ENCODE measurements at places on chromosomes 2 and 18. TPM values are rescaled to one million over a fixed set of nuclear protein-coding genes. Genes with fewer than 3 reads are reported as not detected.

DNA sequence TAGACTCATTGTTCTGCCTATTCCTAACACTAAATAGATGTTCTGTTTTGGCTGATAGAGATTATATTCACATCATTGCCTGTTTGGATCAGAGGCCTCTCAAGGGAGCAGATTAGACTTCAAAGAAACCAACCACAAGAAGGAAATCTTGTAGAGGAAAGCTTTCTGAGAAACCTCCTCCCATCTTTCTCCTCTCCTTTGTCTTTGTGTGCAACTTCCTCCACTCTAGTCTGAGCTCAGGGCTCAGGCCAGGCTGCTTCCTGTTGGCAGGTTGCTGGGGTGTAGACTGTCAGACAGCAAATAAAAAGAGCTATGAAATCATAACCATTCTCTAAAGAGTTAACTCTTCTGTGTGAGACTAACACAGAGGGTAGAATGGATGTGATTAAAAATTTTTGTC is 113.0 kb downstream of the TGFA start:
- DNase-seq: no peak

GRCh38 chr18:44778788-44779187 is 98.1 kb downstream of the SETBP1 start:
- no peak for DNase-seq

DNA sequence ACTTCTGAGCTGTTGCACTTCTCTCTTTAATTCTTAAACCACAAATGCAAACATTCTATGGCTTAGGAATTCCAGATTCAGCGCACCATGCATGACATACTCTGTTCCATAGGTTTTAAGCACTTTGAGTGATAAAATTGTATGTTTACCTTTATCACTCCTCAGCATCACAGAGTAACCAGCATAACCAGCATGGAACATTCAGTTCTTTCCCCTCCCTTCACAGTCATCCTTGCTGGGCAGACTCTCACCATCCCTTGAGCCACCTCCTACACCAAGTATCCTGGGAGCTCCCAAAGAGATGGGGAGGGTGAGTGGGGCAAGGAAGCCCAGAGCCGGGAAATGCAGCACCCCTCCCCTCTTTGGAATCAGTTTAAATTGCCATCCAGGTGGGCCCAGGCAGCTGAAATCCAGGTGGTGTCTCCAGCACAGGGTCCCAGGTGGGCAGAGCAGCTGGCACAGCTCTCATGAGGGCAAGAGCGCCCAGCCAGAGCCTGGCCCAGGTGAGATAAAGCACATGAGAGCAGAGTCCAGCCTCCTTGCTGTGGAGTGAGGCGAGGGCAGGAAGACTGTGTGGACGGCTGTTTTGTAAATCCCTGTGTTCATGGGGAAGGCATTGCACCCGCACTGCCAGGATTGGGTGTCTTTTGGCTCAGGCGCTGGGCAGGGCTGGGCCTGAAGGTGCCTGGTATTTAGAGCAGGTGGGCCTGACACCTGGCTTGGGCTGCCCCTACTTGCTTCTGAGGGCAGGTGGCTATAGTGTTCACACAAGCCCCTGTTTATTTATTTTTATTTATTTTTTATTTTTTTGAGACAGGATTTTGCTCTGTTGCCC is 36.8 kb downstream of the LAMA3 start:
- DNase-seq: no peak

DNA sequence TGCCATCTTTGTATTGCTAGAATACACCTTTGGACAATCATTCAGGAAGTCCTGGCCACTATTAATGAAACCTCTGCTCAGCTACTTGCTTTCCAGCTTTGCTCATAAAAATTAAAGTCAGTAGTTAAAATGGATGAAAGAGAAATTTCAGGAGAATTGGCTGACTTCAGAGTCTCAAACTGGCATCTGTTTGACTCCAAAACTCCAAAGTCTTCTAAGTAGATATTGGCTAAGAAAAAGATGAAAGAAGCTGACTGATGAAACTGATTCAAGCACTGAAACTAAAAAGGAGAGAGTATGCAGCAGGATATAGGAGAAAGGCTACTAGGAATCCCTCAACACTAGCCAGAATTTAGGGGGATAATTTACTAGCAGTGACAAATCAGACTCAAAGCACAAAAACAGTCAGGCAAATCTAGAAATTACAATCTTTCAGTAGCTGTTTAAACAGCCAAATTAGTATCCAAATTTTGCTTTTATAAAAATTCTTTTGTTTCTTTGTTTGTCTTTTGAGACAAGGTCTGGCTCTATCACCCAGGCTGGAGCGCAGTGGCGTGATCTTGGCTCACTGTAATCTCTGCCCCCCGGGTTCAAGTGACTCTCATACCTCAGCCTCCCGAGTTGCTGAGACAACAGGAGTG is 52.1 kb upstream of the DTNA start:
- no peak for DNase-seq

DNA sequence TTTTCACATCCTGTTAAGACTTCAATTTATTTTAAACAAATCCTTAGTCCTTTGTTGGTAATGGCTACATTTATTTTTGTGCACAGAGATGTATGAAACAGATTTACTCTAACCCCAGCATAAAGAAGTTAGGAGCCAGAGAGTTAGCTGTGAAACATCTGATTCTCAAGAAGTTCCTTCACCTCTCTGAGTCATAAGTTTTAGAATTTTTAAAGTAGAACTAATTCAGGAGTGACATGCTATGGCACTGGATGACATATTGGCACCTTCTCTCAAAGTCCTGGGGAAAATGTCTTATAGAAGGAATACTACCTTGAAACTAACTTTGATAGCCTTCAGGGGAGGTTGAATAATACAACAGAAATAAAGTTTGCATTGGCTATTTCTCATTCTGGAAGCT is 6.4 kb upstream of the DSG2 start:
- DNase-seq: no peak

DNA sequence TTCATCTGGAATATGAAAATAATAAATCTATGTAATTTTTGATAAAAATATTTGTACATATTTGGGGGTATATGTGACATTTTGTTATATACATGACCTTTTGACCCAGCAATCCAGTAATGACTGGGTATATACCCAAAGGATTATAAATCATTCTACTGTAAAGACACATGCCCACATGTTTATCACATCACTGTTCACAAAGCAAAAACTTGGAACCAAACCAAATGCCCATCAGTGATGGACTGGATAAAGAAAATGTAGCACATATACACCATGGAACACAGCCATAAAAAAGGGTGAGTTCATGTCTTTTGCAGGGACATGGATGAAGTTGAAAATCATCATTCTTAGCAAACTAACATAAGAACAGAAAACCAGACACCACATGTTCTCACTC is 472.1 kb upstream of the DDX18 start:
- DNase-seq: no peak

DNA sequence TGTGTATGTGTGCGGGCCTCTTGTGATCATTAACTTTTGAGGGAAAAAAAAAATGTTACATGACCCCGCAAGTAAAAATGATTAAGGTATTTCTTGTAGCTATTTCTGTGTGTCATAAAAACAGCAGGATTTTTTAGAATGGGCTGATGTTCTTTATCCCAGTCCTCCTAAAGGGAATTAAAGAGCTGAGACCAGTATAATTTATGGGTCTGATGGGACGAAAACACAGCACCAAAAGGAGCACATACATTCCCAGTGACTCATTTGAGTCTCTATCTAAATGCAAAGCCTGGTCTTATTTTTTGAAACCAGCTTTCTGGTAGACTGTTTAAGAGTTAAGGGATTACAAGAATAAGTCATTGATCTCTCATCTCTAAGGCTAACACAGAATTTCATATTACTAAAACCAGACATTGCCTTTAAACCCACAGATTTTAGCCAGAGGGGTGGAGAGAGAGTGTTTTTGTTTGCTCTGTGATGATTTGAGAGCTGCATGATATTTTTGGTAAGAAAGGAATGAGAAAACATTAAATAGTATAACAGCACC is 342.3 kb upstream of the EPHA4 start:
- DNase-seq: no peak

GRCh38 chr2:85064927-85065577 is 68.1 kb upstream of the TCF7L1 start:
- DNase-seq: no peak

GRCh38 chr2:8076448-8077342 is 605.2 kb upstream of the ID2 start:
- no peak for DNase-seq

DNA sequence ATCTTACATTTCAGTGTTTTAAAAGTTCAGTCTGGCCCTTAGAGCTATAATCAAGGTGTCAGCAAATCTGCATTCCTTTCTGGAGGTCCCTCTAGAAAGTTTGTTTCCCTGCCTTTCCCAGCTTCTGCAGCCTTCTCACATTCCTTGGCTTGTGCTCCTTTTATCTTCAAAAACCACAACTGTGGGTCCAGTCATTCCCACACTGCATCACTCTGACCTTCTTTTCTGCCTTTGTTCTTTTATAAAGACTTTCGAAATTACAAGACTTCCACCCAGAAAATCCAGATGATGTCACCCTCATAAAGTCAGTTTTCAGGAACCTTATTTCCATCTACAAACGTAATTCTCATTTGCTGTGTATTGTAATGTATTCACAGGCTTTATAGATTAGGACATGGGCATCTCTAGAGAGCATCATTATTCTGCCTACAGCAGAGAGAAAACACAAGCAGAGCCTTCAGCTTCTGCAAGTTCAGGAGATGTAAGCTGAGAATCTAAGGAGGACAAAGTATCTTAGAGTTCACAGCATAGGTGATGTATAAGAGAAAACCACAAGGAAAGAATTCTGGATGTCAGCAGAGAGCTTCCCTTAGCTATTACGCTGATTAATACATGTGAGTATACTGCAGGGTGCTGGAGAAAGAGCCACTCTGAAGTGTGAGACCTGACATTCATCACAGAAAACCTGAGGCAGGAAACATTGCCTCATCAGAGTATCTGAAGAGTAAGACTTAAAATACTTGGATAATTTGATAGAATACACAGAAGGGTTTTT is 1100.2 kb downstream of the CBLN2 start:
- peak; percentile 1 for DNase-seq

GRCh38 chr2:174138161-174138560 is 110.2 kb downstream of the OLA1 start:
- DNase-seq: peak; percentile 7

GRCh38 chr2:202034249-202035088 is 814 bp downstream of the FZD7 start:
- DNase-seq: peak; percentile 54

DNA sequence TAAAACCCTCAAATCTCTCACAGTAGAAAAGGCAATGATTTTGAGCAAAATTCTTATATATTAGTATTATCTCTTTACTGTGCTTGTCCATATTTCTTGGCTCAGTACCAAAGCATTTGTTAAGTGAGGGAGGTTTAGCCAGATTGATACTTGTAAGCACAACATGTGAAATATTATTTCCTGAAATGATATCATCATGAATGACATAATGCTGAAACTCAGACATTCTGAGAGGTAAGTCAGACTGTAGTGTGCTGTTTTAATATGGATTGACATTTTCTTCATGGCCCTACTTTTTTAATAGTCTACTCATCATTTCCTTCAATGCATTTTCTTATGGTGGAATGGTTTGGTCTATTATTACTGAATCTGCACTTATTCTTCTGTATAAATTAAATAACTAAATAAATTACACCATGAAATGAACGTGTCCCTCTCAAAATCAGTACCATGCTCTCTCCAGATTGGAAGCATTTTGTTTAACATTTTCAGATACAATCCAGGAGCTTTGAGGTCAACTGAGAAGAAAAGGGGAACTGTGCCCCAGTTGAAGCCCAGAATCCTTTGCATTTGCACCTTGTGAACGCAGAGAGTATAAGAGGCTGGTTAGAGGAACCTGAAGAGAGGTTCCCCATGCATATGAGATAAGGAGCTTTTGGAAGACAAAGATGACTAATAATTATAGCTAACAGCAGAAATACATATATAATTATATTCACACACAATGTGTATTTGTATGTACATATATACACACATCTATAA is 50.1 kb upstream of the CRACDL start:
- peak; percentile 53 for DNase-seq

GRCh38 chr18:64972545-64972944 is 778.3 kb upstream of the CDH7 start:
- DNase-seq: no peak

- no peak for DNase-seq
These were observed 27.4 kb downstream of the MPPE1 start for GRCh38 chr18:11880586-11881304.

GRCh38 chr2:235917506-235917905 is 250.7 kb downstream of the GBX2 start:
- no peak for DNase-seq

DNA sequence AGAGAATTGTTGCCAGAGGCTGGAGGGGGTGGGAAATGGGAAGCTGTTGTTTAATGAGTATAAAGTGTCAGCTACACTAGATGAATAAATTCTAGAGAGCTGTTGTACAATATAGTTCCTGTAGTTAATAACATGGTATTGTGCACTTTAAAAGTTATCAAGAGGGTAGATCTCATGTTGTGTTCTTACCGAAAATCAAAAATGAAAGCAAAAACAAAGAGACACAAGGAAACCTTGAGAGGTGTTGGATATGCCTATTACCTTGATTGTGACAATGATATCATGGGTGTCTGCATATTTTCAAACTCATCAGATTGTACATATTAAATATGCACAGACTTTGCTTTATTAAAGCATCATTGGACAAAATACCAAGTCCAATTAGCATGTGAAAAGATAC is 43.2 kb downstream of the SCG2 start:
- DNase-seq: no peak

DNA sequence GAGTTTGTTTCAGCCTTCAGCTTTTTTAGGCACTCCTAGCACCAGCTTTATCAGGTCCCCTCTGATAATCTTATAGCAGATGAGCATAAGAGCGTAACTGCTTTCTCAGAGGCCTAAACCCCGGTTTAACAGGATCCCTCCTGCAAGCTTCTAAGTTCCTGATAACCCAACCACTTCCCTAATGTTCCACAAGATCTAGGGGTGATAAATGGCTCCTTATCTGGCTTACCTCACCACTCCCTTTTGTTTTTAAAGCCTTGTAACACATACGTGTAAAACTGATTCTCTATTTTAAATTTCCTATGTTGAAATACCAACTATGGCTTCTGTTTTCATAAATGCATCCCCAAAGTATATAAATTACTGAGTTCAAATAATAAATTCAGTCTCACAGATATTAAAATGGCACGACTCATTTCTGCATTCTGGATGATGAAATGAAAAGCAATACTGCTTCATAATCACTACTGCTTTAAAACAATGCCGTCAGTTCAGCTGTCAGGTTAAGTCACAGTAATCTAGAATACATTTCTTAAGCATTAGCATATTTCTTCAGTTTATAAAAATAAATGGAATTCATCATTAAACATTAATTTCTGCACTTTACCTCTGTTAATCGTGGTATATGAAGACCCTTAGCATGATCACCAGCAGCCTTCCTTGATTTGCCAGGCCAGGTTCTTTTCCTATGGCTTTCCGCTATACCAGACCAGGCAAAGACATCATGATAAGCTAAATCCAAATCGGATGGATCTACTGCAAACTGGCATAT is 126.3 kb downstream of the C2orf74 start:
- DNase-seq: no peak

- no peak for DNase-seq
These were observed 1.9 kb upstream of the SPOPL start for GRCh38 chr2:138499684-138500083.

- DNase-seq: no peak
These were observed 1.7 kb upstream of the QPCT start for GRCh38 chr2:37342591-37343220.

The PLEKHH2 gene
- 1.2 TPM for total RNA-seq

The KCNJ3 gene
- total RNA-seq: not detected

The SLC4A5 gene
- 0.17 TPM for total RNA-seq

The HAUS1 gene
- total RNA-seq: 52.3 TPM

The ATF2 gene
- total RNA-seq: 37.5 TPM

Data from foreskin keratinocyte (primary cell).